Esophagus muscularis mucosa (tissue), 4 donors: ENCODE measurements at places on chromosomes 3 and 15.

DNA sequence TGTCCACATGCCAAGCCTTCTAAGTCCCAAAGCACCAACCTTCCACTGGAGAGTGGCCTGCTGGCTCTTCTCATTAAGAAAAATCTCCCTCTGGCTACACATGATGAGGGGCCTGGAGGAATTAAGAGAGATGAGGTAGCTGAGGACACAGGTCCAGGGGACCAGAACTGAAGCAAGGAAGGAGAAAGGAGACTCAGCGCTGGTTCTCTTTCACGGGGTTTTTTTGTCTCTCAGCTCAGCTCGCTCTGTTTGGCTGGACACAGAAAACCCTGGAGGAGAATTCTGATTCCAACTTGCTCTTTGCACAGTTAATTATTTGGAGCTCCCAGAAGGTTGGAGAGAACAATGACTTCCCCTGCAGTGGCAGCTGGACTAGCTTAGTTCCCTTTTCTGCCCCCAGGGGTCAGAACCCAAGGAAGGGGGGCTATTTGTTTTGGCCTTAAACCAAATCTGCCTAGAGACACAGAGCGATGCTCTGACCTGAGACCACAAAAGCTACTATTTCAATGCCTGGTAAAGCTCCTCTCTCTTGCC is 507.6 kb downstream of the FHIT start:
- DNase-seq, result peak; percentile 66
- no peak overlapping the region for H3K27ac ChIP-seq
- no peak overlapping the region for H3K4me3 ChIP-seq

DNA sequence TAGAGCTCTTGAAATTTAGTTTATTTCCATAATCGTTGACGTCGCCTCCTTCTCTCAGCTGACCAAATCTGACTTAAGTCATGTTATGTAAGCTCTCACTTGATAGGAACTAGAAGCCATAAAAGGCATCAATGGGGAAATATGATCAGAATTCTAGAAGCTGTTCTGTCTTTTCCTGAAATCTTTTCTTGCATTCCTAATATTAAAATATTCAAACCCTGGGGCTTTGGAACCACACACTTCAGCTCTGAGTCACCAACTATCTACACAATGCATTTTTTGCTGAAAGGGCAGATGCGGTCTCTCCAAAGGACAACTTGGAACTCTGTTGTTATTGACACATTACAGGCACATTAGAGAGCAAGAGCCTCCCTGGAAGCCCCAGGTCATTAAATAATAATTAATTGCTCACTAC is 91.3 kb downstream of the LARS2 start:
- H3K27me3 ChIP-seq, result no peaks in the 10 kb centered on the region
- no peaks in the 10 kb centered on the region for H3K4me1 ChIP-seq
- no peak for DNase-seq

- no peaks in the 10 kb centered on the region for H3K36me3 ChIP-seq
- H3K27ac ChIP-seq, result no peak overlapping the region
- no peaks in the 10 kb centered on the region for H3K27me3 ChIP-seq
- H3K4me1 ChIP-seq, result no peaks in the 10 kb centered on the region
- no peak for DNase-seq
Observed at GRCh38 chr3:94481226-94481898, 418.5 kb downstream of the NSUN3 start.

DNA sequence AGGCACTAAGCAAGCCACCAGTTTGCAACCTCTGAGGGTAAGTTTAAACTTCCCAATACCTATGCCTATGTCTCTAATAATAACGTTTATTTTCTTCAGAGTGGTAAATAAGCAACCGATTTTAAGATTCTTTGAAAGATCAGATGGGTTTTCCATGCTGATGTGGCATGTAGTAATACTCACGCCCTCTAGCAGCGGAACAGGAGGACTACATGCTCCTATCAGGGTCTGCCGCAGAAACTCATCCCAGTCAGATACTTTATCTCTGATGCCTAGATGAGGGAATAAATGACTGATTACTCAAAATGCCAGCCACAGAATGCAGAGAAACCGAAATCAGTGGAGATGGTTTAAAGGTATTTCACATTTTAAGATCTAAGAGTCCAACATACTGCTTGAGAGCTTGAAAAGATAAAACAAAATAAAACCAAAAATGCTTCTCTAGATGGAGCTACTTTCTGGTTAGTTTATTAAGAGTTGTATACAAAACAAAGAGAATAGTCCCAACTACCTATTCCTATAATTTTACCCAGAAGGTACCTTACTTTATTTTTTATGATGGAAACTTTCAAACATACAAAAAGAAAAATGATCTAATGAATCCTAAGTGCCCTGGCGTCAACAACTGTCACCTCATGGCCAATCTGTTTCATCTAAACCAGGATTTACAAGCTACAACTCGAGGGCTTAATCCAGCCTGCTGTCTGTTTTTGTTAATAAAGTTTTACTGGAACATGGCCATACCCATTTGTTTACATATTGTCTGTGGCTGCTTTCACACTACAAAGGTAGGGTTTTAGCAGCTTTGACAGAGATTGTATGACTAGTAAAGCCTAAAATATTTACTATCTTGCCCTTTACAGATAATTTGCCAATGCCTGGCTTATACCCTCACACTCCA is 37.5 kb upstream of the STIMATE start:
- no peak overlapping the region for H3K27ac ChIP-seq
- no peaks in the 10 kb centered on the region for H3K4me1 ChIP-seq
- peaks cover 4% of the 10 kb centered on the region for H3K36me3 ChIP-seq
- H3K4me3 ChIP-seq, result no peak overlapping the region

GRCh38 chr3:180683816-180684215 is 4.5 kb upstream of the CCDC39 start:
- DNase-seq, result no peak
- no peak overlapping the region for H3K4me3 ChIP-seq
- no peaks in the 10 kb centered on the region for H3K36me3 ChIP-seq
- peaks cover 15% of the 10 kb centered on the region for H3K4me1 ChIP-seq
- H3K27me3 ChIP-seq, result no peaks in the 10 kb centered on the region

DNA sequence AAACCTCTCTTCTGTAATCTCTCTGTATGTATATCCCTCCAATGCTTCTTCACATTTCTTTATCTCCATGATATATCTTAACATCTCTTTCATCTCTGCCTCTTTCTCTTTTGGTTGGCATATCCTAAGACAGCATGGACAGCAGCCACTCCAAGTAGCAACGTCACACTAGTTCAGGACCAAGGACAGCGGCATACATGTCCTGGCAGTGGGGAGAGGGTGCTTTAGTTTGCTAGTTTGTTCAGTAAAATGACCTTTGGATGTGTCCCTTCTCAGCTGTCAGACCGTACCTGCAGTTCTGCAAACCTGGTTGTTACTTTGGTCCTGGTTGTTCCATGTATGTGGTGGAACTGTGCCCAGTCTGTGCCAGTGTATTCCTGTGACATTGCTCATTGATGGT is 225.6 kb upstream of the ROPN1 start:
- H3K27me3 ChIP-seq, result no peaks in the 10 kb centered on the region
- DNase-seq, result no peak
- H3K4me3 ChIP-seq, result no peak overlapping the region
- no peaks in the 10 kb centered on the region for H3K4me1 ChIP-seq

GRCh38 chr15:96356494-96357455 is 26.3 kb downstream of the NR2F2 start:
- no peaks in the 10 kb centered on the region for H3K36me3 ChIP-seq
- peak overlapping the region; percentile 79 for H3K4me3 ChIP-seq
- H3K27ac ChIP-seq, result peak overlapping the region; percentile 97

- DNase-seq, result no peak
- no peaks in the 10 kb centered on the region for H3K27me3 ChIP-seq
- peak overlapping the region; percentile 92 for H3K27ac ChIP-seq
- H3K36me3 ChIP-seq, result no peaks in the 10 kb centered on the region
- peaks cover 9% of the 10 kb centered on the region for H3K4me1 ChIP-seq
Observed at GRCh38 chr3:63864965-63865327, 1.3 kb downstream of the ATXN7 start.

GRCh38 chr3:27507111-27507510 is 22.9 kb upstream of the SLC4A7 start:
- no peaks in the 10 kb centered on the region for H3K27me3 ChIP-seq
- H3K27ac ChIP-seq, result no peak overlapping the region
- no peaks in the 10 kb centered on the region for H3K4me1 ChIP-seq

DNA sequence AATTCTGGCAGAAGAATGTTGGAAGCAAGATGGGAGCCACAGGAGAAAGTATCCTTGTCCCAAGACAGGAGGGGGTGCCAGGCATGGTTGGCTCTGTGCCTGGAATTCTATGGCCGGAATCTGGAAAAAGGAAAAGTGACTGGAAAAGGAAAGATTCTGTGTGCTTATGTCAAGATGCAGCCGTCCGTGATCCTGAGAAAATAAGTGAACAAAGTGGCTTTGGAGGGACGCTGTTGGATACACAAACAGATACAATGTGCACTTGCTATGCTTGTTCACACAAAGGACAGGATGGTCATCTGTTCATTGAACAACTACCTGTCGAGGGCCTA is 28.5 kb upstream of the MUC20 start:
- peak; percentile 92 for DNase-seq
- H3K4me3 ChIP-seq, result no peak overlapping the region
- H3K27me3 ChIP-seq, result no peaks in the 10 kb centered on the region
- H3K4me1 ChIP-seq, result peaks cover 21% of the 10 kb centered on the region
- no peak overlapping the region for H3K27ac ChIP-seq

DNA sequence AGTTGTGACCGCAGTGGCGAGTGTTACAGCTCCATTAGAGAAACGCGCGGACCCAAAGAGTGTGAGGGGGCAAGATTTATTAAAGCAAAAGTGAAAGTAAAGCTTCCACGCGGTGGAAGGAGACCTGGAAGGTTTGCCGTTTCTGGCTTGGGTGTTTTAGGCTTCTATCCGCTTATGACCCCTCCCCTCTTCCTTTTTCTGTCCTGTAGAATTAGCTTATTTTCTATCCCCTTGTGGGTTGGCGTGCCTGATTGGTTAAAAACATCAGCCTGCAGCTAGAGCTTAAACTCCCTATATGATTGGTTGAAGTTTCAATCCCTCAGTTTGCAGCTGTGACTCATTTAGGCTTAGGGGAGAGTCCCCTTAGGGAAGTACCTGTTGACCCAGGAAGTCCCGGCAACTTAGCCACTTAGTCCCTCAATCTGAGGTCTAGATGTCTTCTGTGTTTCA is 39.6 kb downstream of the C3orf38 start:
- H3K4me3 ChIP-seq, result no peak overlapping the region
- no peak for DNase-seq
- H3K27me3 ChIP-seq, result no peaks in the 10 kb centered on the region
- H3K4me1 ChIP-seq, result no peaks in the 10 kb centered on the region
- H3K27ac ChIP-seq, result no peak overlapping the region

DNA sequence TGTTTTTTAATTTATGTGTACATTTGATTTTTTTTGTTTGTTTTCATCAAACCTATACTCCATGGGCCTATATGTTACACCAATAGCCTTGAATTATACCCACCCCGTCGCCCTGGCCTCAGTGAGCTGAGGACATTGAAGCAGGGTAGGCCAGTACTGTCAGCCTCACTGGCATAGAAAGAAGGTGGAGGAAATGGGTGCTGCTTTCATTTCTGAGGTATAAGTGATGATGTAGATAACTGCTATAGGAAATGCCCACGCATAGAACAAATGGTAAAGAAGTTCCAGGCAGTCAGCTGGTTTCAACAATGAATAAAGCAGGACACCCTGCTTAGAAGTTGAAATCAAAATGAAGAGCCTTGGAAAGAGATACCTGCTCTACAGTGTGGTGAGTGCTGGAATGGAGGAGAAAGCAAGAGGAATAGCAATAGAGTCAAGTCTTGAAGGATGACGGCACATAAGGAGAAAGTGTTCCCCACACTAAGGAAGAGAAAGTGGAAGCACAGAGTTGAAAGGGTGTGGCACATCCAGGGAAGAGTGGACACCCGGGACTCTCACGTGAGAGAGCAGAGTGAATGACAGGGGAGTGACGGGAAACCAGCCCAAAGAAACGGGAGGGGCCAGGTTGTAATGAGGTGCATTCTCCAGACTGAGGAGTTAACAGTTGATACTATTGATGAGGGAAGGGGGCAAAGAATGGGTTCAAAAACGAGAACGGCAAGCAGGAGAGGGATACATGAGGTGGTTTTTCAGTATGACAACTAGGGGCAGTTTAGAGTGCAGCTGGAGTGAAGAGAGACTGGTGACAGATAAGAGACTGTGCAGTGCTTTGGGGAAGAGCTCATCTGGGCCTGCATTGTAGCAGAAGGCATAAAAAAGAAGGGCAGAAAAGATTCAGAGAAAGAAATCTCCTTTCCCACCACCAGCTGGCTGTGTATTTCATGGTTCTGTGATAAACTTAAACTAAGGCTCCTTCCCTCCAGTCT is 70.5 kb downstream of the KLHL25 start:
- DNase-seq, result no peak
- H3K27ac ChIP-seq, result peak overlapping the region; percentile 86
- H3K36me3 ChIP-seq, result peaks cover 96% of the 10 kb centered on the region
- no peak overlapping the region for H3K4me3 ChIP-seq
- H3K4me1 ChIP-seq, result peaks cover 53% of the 10 kb centered on the region

DNA sequence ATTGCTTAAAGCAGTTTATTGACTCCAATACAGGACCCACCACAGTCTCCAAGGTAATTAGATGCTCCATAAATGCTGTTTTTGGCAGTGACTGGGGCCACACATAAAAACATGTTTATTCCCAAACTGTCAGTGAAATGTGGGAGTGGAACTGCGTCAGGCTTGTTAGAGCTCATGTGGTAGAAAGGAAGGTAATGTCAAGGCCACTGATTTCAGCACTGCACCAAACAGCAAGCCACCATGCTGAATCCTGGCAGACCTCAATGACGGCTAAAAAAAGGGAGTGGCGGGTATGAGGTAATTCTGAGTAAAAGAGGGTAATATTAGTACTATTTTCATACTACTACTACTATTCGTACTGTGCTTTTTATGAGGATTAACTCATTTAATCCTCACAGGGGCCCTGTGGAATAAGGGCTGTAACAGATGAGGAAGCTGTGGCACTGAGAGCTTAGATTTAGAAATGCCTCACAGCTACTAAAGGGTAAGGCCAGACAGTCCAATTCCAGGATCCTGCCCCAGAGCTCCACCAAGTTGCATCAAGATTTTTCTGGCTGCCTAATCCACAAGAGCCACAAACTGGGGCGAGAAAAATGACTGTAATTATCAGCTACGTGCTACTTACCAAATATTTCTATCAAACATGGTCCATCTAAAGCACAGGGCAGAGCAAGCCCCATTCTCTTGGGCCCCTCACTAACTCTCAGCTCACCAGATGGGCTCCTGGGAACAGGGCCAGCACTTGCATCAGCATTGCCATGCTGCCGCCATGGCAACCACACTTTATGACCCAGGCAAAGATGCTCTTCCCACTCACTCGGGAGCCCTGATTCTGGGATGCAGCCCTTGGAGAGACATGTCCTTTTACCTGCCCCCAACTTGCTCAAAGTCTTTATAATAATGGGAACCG is 83.6 kb upstream of the SPATA12 start:
- H3K27ac ChIP-seq, result peak overlapping the region; percentile 33
- H3K27me3 ChIP-seq, result no peaks in the 10 kb centered on the region
- H3K36me3 ChIP-seq, result no peaks in the 10 kb centered on the region
- H3K4me1 ChIP-seq, result peaks cover 15% of the 10 kb centered on the region

GRCh38 chr15:27272427-27272826 is 301.4 kb downstream of the GABRG3 start:
- H3K27me3 ChIP-seq, result no peaks in the 10 kb centered on the region
- no peaks in the 10 kb centered on the region for H3K4me1 ChIP-seq
- no peak overlapping the region for H3K4me3 ChIP-seq
- H3K36me3 ChIP-seq, result no peaks in the 10 kb centered on the region
- DNase-seq, result no peak

- H3K36me3 ChIP-seq, result no peaks in the 10 kb centered on the region
- H3K27ac ChIP-seq, result no peak overlapping the region
- H3K4me1 ChIP-seq, result no peaks in the 10 kb centered on the region
Observed at GRCh38 chr3:63576846-63577245, 75.6 kb upstream of the SNTN start.
